ENCODE measurements at places on chromosomes 12 and 14.

DNA sequence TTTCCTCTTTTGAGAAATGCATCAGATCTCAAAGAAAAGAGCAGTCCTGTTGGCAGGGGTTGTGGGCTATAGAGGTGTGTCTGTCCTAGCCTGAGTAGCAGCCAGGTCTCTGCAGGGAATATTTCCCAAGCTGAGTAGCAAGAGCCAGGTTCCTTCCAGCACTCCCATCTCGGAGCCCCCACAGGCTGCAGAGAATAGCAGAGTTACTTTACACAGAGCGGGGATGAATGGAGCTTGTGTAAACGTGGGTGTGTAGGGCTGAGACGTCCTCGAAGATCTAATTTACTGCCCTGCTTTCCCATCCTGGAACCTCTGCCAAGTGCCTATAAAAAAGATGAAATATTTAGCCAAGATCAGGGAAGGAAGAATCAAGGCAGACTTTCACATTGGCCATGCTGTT is 156.6 kb downstream of the TSPAN9 start:
- DNase-seq: no peak

DNA sequence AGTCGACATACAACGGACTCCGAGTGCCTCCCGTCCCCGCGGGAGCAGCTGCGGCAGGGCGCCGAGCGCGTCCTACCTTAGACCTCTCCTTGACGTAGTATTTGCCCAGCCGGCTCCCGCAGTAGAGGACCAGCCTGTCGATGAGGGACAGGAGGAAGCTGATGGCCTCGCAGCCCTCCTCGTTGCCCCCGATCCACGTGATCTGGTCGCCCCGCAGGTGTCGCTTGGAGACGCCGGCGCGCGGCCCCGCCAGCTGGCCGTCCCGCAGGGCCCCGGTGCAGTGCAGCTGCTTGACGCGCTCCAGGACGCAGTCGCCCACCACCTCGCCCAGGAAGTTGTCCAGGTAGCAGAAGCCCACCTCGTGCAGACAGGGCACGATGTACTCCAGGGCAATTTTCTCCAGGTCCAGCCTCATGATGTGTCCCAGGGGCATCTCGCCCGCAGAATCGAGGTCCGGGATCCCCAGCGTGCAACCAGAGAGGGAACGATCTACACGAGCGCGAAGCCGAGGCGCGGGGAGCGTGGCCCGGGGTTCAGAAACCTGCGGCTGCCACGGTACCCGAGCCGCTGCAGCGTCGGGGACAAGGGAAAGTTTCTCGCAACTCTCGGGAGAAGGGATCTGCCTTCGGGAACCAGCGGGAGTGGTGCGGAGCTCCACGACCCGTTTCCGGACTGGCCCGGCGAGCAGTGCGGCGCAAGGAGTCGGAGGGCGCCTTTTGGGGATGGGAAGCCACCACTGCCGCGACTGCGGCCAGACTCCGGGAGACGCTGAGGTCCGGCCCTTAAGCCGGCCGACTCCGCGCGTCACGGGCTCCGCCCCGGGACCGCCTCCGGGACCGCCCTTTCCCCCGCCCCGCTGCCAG is at the start of gene EGLN3:
Gene EGLN3 (minus strand): TSS at position 755 of the 863 bp plus-strand sequence. CDS start 322 bp downstream, at position 433.
- DNase-seq: peak; percentile 89

DNA sequence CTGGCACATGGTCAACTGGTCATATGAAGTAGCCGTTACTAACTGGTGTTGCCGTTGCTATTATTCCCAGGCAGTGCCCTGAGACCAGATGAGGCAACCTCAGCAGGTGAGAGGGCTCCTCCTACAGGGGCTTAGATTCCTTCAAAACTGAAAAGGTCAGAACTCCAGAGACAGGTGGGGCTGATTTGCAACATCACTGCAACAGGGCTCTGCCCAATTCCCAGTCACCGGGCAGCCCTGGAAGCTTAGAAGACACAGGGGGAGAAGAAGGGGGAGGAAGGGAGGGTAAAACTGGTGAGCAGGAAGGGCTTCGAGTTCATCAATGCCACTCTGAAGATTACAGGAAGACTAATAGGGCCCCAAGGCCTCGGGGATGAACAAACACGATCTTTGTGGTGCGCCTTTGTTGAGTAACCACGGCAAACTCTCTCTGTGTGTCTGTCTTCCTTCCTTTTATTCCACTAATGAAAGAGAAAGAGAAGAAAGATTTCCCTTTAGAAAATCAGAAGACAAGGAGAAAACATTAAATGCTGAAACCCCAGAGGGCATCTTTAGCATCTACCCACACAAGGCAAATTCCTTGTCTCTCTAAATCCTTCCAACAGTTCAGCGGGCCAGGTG is 749.1 kb upstream of the TBX3 start:
- DNase-seq: no peak

- no peak for DNase-seq
Measured at GRCh38 chr12:68180792-68181744, 21.5 kb upstream of the IFNG start.

DNA sequence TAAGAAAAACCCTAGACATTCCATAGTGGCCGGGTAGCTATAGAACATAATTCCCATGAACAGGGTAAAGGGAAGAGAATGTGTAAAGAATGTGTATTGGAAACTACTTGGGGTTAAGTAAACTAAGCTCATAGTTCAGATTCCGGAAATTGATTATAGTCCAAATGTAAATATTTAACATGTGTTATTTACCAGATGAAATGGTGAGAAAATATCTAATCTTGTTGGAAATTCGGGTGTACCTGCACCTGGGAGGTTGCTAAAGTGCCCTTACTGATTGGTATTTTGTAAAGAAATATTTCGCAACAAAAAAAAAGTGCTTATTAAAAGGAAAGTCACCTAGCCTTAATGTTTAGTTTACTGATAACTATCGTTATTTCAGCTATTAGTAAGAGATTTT is 14.4 kb downstream of the RASSF9 start:
- DNase-seq: no peak

- no peak for DNase-seq
Measured at GRCh38 chr12:132078190-132078589, 65.9 kb downstream of the DDX51 start.

- no peak for DNase-seq
Measured at GRCh38 chr12:46271863-46272262, 3.0 kb upstream of the SLC38A1 start.

DNA sequence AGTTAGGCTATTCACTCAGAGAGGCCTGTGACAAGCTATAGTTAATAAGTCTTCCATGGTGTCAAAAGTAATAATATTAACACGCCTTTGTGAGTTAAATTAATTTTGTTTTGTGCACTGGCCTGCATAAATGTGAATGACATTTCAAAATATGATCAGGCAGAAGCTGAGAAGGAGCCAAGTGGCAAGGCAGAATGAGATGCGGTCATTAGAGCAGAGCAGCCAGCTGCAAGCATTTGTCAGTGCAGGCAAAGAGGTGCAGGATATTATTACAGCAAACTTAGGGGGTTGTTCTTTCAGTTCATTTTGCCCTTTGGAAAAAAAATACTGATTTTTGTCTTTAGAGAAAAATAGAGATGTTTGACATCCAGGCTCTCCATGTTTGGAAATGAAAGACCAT is 364.5 kb downstream of the PAWR start:
- DNase-seq: no peak

- DNase-seq: no peak
Measured at GRCh38 chr12:31106101-31106803, 32.6 kb downstream of the DDX11 start.

GRCh38 chr12:68559984-68560850 is 50.5 kb upstream of the RAP1B start:
- no peak for DNase-seq

DNA sequence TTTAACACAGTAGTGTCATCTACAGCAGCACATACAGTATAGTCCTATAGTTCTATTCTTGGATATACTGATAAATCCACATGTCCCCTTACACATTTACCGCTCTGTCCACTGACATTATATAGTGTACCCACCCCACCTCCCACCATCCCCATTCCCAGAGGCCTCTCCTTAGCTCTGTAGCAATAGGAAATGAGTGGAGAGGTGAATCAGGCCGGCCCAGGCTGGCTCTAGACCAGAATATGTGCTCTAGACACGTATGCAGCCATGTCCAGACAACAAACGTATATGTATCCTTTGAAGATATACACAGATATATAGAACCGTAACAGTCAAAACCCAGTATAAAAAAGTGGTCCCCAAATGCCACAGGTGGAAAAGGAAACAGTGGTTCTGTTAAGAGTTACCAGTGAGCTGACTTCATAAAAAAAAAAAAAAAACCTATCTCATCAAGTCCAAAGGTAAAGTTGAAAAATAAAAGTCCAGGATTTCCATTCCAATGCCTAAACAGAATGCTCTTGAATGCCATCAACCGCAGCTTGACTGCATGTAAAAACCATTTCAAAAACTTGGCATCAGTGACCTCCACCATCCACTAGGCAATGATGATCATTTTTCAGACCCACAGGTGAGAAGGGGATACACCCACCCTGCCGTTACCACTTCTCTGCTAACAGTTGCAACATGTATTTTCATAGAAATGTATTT is 16.7 kb downstream of the EGLN3 start:
- DNase-seq: no peak

DNA sequence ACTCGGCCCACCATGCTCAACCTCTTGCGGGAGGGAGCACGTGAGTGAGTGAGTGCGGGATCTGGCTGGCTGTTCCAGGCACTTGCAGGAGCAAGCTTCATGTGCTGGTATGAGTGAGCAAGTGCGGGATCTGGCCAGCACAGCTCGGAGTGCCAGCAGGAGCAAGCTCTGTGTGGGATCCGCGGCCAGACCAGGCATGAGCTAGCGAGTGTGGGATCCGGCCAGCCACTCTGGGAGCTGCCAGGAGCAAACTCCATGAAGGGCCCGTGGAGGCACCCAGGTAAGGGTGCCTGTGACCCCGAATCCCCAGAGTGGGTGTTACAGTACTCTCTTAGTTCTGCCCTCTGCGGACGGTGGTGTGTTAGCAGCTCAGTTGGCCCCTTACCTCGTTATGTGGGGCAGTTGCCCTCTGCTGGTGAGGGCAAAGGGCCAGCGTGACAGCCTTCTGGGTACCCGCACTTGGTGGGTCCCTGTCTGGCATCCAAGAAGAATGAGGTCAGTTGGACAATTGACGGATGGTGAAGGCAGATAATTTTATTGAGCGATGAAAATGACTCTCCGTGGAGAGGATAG is 38.3 kb downstream of the RAD51B start:
- no peak for DNase-seq

DNA sequence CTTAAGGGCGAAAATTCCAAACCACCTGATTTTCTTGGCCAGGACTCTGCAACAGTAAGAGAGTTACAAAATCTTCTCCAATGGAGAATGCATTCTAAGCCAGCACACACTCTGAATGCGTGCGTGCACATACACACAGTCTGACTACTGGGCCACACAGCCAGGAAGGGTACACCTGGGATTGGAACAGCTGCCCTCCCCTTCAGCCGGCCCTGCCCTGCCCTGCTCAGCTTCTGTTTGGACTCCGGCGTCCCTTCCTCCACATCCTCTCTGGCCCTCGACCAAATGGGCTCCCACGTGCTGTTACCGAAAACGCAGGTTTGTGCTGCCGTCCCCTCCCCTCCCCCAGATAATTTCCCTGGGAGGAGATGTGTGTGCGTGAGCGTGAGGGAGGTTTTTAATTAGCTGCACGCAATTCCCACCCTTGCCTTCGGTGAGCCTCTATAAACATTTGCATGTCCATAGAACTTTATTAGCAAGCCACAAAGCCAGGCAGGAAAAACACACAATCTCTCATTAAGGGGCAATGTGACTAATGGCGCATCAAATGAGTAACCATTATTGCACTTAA is 43.0 kb downstream of the CCNK start:
- DNase-seq: no peak

DNA sequence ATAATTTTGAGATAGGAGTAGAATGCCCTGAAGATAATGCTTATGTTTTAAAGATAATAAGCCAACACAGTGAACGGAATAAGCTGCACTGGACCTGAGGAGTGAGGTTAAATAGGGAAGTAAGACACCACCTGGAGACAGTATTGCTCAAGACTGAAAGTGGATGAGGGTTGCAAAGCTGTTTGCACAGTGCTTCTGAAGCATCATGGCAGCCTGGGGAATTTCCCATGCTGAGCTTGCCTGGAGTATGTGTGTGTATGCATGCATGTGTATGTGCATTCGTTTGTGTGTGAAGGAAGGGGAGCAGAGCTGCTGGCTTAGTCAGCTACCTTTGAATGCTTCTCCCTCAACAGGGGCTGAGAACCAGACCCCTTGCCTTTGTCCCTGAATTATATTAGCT is 35.8 kb downstream of the BHLHE41 start:
- DNase-seq: no peak

DNA sequence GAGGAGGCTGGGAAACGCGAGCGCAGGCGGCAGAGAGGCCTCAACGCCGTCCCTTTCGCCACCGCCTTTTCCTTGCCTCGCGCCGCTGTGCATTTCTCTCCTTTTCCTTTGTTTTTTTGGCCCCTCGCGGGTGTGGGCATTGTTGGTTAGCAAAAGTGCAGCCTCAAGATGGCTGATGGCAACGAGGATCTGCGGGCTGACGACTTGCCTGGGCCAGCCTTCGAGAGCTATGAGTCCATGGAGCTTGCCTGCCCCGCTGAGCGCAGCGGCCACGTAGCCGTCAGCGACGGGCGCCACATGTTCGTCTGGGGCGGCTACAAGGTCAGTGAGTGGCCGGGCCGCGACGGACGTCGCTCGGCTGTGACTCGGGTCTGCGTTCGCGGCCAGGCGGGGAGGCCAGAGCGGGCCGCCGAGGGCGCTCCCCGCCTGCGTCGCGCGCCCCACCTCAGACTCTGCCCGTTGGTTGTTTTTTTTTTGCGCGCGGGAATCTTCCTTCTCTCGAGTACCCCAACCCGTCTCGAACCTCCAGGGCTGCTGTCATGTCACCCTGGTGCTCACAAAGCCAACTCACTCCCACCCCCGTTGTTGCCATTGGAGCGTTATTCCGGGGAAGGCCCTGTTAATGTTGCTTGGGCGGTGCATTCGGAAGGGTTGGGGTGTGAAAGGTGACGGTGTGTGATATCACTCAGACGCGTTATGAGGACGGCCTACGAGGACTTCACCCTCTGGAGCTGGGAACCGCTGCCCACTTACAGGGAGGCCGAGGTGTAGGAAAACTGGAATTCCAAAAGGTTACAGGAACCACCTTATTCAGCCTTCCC is 558 bp downstream of the KLHDC2 start:
- DNase-seq: no peak

- DNase-seq: no peak
Measured at GRCh38 chr12:3489057-3489456, 1.9 kb upstream of the PRMT8 start.

GRCh38 chr14:102434647-102435175 is 72.0 kb downstream of the TECPR2 start:
- DNase-seq: no peak

DNA sequence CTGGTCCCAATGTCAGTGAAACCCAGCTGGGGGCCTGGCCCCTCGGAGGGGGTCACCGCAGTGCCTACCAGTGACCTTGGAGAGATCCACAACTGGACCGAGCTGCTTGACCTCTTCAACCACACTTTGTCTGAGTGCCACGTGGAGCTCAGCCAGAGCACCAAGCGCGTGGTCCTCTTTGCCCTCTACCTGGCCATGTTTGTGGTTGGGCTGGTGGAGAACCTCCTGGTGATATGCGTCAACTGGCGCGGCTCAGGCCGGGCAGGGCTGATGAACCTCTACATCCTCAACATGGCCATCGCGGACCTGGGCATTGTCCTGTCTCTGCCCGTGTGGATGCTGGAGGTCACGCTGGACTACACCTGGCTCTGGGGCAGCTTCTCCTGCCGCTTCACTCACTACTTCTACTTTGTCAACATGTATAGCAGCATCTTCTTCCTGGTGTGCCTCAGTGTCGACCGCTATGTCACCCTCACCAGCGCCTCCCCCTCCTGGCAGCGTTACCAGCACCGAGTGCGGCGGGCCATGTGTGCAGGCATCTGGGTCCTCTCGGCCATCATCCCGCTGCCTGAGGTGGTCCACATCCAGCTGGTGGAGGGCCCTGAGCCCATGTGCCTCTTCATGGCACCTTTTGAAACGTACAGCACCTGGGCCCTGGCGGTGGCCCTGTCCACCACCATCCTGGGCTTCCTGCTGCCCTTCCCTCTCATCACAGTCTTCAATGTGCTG is 11.0 kb downstream of the ZBTB39 start:
- DNase-seq: peak; percentile 62
